ENCODE measurements at places on chromosomes 4 and X. TPM values are rescaled to one million over a fixed set of nuclear protein-coding genes. Genes with fewer than 3 reads are reported as not detected.

FAM47C gene
- not detected for total RNA-seq

CD38 gene
- 1.0 TPM for total RNA-seq

PFKFB1 gene
- not detected for total RNA-seq

ART3 gene
- total RNA-seq, result not detected

ASB12 gene
- not detected for total RNA-seq

COX7B2 gene
- not detected for total RNA-seq

PPEF2 gene
- total RNA-seq, result not detected

SRPX2 gene
- total RNA-seq, result 5.1 TPM

TCP11X2 gene
- not detected for total RNA-seq

RAB28 gene
- 15.0 TPM for total RNA-seq

GLRA2 gene
- not detected for total RNA-seq

ODAPH gene
- total RNA-seq, result not detected

FAM184B gene
- total RNA-seq, result 0.67 TPM

ZCCHC18 gene
- total RNA-seq, result 1.8 TPM

ADH6 gene
- total RNA-seq, result not detected

BEX1 gene
- total RNA-seq, result 12.0 TPM

GLOD5 gene
- not detected for total RNA-seq

GABRA4 gene
- not detected for total RNA-seq

CASK gene
- total RNA-seq, result 20.3 TPM

SORCS2 gene
- total RNA-seq, result 0.46 TPM

TIMM8A gene
- total RNA-seq, result 10.5 TPM

SHOX gene
- not detected for total RNA-seq

SMARCA1 gene
- 37.5 TPM for total RNA-seq

CETN2 gene
- total RNA-seq, result 32.4 TPM

BBS7 gene
- 23.3 TPM for total RNA-seq

HCCS gene
- 18.2 TPM for total RNA-seq

STK32B gene
- total RNA-seq, result 12.3 TPM

LPAR4 gene
- not detected for total RNA-seq

NEUROG2 gene
- not detected for total RNA-seq

CTAG2 gene
- total RNA-seq, result not detected

CT55 gene
- total RNA-seq, result not detected

TAF7L gene
- total RNA-seq, result under 0.01 TPM

CNGA1 gene
- total RNA-seq, result not detected

XPNPEP2 gene
- not detected for total RNA-seq

SLC9B1 gene
- 0.67 TPM for total RNA-seq

GAGE12H gene
- not detected for total RNA-seq

PNMA6A gene
- 5.7 TPM for total RNA-seq

PDE6B gene
- total RNA-seq, result 0.15 TPM

OTUD6A gene
- not detected for total RNA-seq

LNX1 gene
- total RNA-seq, result 0.36 TPM

TMPRSS11D gene
- total RNA-seq, result not detected

ARFIP1 gene
- 41.6 TPM for total RNA-seq

RASL11B gene
- total RNA-seq, result not detected

QRFPR gene
- not detected for total RNA-seq

DGKK gene
- not detected for total RNA-seq
